ENCODE measurements at places on chromosomes 6 and 20.

GRCh38 chr20:58224097-58224496 lies 4.4 kb downstream of the ANKRD60 start:
- DNase-seq = no peak

DNA sequence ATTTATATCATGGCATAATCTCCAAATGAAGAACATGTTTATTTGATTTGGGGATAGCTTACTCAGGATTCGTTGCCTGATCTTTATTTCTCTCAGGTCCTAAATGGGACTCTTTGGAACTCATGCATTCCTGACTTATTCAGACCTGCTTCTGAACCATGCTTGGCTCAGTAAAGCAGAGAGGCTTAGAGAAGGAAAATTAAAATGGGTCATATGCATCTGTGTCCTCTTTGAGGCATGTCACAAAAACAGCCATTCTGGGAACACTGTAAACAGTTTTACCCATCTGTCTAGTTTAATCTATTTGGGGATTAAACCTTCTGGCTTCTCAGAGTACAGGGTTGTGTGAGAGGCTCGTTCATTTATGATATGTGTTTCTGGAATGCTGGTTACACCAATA lies 1017.3 kb downstream of the KIF16B start:
- DNase-seq = no peak

DNA sequence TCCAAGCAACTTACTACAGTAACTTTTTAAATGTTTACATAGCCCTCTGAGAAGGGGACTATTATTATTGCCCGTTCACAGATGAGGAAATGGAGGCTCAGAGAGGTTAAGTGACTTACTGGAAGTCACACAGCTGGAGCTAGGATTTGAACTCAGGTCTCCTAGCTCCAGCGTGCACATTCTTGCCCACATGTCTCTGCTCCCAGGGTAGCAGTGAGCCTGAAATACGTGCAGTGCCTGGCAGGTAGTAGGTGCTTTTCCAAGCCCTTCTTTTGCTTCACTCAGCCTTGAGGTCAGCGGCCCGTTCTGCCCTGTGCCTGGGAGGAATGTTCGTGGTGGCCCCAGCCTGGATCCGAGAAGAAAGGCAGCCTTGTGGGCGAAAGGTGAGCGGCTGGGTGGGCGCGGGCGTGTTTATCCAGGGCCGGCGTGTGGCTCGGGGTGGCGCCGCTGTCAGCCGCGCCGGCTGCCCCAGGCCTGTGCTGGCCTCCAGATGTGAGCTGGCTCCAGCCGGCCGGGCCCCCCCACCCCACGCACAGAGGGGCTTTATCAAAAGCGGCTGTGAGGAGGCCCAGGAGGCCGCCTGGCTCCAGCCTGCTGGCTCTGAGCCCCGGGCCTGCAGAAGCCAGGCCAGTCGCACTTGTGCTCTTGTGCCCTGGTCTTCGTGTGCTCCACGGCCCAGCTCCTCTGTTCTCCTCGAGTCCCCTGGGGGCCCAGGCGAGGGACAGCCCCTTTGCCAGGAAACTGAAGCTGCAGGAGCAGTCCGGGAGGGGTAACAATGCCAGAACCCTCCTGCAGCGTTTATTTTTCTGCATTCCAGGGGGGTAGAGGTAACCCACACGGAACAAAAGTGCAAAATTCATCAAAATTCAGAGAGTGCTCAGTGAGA lies 58.1 kb downstream of the UBE2V1 start:
- no peak for DNase-seq

- DNase-seq = no peak
Measured at GRCh38 chr20:35774391-35774790, 2.6 kb downstream of the PHF20 start.

DNA sequence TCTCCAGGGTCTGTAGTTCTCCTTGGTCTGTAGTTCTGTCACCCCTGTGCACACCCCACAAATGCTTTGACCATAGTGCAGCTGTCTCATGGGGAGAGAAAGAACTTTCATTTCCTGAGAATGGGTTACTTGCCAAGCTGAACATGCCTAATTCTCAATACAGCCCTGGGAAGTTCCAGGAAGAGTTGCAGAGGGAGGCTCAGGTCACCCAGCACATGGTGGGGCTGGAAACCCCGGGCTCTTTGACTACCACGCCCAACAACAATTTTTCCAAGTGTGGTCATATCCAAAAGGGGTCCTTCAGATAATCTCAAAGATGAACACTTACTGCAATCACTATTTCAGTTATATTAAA lies 2.2 kb upstream of the PTPRA start:
- no peak for DNase-seq

DNA sequence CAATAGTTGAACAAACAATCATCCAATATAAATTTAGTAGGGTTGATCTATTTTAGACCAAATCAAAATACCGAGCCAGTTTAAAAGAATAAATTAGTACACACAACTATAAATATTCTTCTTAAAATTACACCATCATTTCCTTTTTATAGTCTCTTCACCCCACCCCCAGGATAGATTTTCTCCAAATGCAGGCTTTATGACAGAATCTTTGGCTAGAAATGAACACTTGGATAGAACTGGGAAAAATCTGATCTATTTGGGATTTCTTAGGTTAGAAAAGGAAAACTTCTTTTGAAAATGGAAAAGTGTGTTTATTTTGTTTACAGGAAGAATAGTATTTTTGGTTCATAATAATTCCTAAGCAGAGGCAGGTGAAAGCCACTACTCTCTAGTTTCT lies 74.6 kb downstream of the HMGN3 start:
- DNase-seq = no peak

DNA sequence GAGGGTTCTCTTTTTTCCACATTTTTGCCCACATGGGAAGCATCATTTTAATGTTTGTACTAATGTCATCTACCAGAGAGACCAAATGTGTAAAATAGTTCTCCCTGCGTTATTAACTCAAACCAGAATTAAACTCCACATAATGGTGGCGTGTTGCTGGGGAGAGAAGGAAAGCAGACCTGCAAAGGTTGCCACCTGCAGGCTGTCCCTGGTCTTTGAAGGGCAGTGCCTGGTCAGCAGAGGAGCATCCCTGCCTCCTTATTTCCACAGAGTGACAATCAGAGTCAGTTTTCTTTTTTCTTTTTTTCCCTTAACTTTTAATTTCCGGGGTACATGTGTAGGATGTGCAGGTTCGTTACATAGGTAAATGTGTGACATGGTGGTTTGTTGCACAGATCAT lies 214.5 kb downstream of the TBX18 start:
- DNase-seq = no peak

- DNase-seq = no peak
Measured at GRCh38 chr6:160462116-160462515, 113.9 kb downstream of the SLC22A3 start.

DNA sequence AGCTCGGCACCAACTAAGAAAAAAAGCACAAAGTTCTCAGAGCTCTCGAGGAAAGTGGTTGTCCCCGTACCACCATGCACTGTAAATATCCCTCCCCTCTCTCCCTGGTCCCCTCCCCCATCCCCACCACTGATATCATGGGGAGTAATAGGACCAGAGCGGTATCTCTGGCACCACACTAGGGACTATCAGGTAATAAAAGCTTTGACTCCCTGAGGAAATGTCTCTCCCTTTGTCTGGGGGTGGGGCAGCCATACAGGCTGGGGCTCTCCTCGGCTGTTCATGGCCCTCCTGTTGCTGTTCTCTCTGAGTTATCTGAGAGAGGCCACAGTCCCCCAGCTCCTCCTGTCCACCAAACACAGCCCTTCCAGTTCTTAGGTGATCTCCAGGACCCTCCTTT lies 5.0 kb upstream of the GNRH2 start:
- no peak for DNase-seq

GRCh38 chr6:26141378-26141904 lies 54.2 kb downstream of the HFE start:
- DNase-seq = no peak

- DNase-seq = no peak
Measured at GRCh38 chr6:26660000-26660361, 435 bp upstream of the ZNF322 start.

GRCh38 chr20:19096843-19097242 lies 115.6 kb upstream of the SLC24A3 start:
- no peak for DNase-seq

GRCh38 chr20:59752101-59752586 lies 147.8 kb downstream of the PHACTR3 start:
- no peak for DNase-seq

DNA sequence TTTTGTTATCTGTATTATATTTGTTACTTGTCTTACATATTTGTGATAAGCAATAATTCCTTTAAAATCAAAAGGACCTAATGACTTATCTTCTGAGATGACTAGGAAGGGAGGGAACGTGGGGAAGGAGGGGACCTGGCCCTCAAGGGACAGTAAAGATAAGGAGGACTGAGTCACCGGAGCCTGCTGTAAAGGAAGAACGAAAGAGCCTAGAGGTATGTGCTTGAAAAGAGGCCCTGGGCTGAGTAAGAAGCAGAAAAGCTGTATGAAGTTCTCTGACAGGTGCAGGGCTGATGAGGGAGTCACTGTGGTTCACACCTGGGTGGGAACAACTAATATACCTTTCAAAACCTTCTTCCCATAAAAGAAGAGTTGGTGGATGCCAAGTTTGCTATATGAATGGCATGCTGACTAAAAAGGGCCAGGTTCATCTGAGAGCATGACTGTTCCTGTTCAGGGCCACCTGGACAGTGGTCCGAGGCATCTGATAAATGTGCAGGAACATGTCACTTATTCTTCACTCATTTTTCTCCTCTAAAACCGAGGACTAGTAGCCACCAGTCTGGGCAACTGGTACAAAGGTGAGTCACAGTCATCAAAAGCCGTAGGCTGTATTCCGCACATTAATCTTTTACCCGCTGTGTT lies 111.3 kb downstream of the TNFAIP3 start:
- DNase-seq = no peak

GRCh38 chr6:36590237-36590636 lies 3.9 kb upstream of the SRSF3 start:
- no peak for DNase-seq

- no peak for DNase-seq
Measured at GRCh38 chr20:63810730-63811490, 20.2 kb downstream of the ZBTB46 start.

- DNase-seq = no peak
Measured at GRCh38 chr6:16049168-16049567, 79.7 kb upstream of the MYLIP start.

DNA sequence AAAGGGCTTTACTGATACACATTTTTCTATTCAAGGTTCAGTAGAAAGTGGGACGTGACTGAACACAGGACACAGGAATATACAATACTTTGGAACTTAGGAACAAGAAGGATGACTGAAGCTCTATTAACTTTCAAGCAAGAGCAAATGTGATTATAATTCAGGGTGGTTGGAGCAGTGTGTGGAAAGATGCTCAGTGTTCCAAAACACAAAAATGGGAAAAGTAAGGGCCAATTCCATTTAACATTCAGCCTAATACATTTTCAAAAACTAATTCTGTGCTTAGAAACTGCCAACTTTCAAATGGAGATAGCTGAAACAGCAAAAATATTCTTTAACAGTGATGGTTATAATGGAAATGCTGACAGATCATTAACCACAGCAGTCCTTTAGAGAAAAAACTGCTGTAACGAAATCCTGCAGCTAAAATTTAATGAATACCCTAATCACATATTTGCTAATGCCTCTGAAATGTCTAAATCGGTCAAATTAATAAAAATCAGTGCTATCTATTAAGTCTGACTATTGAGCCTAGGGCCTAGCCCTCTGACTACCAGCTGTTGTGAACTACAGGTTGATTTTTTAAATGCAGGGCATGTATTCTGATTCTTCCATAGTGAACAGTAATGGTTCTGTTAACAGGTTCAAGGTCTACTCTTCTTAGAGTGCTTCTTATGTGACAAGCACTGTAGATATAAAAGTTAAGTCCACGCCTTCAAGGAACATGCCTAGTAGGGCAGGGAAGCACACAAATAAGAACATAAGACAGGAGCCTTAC lies 45.9 kb downstream of the RARS2 start:
- no peak for DNase-seq

DNA sequence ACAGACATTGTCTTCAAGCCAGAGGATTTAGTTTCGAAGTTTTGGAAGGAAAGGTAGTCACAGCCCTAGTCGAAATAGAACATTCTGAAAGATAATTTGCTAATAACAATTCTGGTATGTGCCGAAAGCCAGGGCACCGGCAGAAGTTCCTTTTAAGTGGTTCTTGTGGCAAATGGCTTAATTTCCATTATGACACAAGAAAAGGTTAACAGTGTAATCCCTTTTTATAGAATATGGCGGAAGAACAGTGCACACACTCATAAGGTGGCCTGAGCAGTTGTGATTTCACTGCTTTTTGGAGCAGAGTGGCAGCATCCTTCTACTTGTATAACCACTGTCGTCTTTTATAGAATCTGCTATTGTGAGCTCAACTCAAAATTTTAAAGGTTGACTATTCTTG lies 152.4 kb downstream of the SASH1 start:
- no peak for DNase-seq

DNA sequence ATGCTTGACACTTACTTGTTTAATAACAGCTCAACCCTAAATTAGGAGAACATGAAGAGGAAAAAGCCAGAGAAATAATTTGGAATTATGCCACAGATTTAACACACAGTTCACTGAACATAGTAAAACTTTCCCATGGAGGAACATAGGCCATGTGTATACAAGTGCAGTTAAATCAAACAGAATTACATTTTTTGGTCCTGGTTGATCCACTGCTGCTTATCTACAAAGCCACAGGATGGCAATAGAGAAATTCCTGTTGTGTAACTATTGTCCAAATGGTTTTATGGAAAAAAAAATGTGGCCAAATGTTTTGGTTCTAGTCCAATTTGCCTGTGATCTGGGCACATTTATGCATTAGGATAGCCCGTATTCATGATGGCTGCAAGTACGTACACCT lies 136.8 kb downstream of the ALDH8A1 start:
- DNase-seq = no peak

DNA sequence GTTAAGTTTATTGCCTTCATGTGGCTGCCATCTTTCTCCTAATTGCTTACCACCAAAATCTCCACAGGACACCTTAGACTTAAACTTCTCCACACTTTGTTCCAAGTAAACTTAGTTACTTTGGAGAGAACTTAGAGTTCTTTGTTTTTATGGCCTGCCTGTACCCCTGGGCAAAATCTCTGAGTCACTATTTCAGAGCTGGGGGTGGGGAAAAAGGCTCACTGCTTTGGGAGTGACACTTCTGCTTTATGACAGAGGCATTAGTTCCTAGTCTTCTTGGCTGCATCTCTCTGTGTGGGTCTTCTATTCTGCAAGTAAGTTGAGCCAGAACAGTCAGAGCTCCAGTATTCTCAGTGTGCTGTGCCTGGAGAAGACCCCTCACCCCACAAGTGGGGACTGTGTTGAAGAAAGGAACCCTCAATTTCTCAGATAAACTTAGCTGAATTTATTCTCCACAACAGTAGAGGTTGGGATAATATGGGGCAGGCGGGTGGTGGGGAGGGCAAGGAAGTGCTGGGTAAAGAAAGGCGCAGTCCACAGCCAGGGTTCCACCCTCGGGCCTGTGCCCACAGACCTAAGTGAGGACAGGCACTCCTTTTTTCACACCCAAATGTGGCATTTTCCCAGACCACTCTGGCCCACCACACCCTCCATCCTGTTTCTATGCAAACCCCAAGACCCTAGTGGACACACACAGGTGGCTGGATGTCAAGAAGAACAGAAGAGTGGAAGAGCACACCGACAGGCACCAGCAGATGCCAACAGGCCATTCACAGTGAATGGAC lies 636.6 kb upstream of the MAN1A1 start:
- no peak for DNase-seq

- no peak for DNase-seq
Measured at GRCh38 chr6:134551245-134551960, 233.5 kb upstream of the SGK1 start.

GRCh38 chr6:107652526-107653182 lies 162.7 kb downstream of the SOBP start:
- no peak for DNase-seq

- DNase-seq = no peak
Measured at GRCh38 chr6:169014211-169015197, 239.1 kb downstream of the THBS2 start.
